Dermis blood vessel endothelial cell (primary cell): ENCODE measurements at places on chromosomes 1 and 21.
A peak's percentile ranks its signal among the peaks of the same experiment; 100 is the strongest.

DNA sequence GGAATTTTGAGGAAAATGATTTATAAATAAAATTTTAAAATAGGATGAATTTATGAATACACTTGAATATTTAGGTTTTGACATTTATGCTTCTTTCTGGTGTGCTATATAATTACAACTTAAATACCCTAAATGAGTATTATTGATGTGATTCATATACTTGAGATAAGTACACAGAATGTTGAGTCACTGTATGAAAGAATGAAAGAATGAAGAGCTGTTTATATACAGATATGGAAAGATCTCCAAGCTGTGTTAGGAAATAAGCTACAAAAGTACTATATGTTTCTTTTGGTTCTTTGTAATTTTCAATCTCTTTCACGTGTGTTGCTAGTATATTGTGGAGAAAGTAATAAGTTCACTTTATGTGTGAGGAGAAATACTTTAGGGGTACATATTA lies 147.2 kb downstream of the RASAL2 start:
- DNase-seq = no peak

DNA sequence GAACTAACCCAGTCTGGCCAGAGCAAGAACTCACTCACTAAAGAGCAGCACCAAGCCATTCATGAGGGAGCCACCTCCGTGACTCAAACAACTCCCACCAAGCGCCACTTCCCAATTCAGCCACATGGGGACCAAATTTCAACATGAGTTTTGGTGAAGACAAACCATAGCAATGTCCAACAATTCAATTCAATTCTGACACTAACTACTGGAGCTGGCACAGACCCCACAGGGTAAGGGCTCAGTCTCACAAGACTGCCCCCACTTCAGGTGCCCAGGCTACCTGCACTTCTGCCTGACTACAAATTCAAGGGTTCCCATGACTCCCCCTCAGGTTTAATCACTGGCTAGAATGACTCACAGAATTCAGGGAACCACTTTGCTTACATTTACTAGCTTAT lies 48.8 kb upstream of the RAP1A start:
- DNase-seq = peak; percentile 27

- DNase-seq = no peak
Observed at GRCh38 chr1:23908453-23909341, 4.5 kb downstream of the CNR2 start.

DNA sequence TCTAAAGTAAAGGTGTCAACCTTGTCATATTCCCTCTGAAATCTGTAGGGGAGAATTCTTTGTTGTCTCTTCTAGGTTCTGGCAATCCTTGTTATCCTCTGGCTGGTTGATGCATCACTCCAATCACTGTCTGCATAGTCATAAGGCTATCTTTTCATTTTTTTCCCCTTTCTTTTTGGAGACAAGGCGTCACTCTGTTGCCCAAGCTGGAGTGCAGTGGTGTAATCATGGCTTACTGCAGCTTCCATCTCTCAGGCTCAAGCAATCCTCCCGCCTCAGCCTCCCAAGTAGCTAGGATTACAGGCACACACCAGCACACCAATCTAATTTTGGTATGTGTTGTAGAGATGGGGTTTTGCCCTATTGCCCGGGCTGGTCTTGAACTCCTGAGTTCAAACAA lies 12.9 kb downstream of the DPYD start:
- no peak for DNase-seq

- no peak for DNase-seq
Observed at GRCh38 chr1:223861904-223862303, 16.2 kb upstream of the TP53BP2 start.

DNA sequence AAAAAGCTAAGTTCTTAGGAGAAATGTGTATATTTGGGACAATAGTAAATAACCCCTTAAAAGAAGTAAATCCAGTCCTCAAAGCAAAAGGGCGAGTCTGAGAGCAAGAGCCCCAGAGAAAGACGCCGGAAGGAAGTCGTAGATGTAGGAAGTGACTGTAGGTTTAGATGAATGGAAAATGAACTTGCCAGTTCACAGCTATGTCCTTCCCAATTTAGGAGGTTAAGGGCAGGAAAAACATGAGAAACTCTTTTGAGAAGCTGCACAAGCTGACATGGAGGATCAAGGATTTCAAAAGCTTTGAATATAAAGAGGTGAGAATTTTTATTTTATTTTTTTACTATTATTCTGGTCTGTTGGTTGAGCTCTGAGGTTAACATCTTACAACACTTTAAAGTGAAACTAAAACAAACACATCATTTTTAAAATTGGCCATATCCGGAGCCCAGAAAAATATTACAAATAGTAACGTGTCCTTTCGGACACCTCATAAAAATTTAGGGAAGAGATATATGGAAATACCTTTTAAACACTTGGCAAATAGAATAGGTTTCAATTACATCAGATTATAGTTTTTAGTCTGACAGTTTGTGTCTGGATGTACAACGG lies 1178.6 kb downstream of the MRPL39 start:
- DNase-seq = no peak

DNA sequence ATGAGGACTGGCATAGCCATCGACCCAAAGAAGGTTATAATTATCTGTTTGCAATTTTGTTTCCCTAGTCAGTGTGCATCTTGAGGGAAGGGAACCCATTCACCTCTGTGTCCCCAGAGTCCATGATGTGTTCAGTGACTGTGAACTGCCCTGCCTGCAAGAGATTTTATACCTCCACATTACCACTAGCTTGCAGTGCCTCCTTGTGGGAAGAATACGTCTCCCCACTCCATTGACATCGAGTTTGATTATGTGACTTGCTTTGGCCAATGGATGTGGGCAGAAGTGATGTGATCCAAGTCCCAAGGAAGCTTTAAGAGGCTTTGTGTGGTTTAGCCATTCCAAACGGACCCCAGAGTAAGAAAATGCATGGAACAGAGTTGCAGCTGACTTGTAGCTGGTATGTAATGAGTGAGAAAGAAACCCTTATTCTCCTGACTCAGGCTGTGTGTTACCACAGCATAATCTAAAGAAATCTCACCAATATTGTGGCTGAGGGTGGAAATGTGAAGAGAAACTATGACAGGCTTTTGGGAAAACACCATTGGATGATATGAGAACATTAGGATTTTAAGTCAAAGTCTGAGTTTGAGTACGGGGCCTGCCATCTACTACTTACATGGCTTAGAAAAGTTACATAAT lies 47.8 kb upstream of the NRDC start:
- peak; percentile 74 for DNase-seq

- DNase-seq = no peak
Observed at GRCh38 chr1:54153535-54154439, 987 bp upstream of the CDCP2 start.

DNA sequence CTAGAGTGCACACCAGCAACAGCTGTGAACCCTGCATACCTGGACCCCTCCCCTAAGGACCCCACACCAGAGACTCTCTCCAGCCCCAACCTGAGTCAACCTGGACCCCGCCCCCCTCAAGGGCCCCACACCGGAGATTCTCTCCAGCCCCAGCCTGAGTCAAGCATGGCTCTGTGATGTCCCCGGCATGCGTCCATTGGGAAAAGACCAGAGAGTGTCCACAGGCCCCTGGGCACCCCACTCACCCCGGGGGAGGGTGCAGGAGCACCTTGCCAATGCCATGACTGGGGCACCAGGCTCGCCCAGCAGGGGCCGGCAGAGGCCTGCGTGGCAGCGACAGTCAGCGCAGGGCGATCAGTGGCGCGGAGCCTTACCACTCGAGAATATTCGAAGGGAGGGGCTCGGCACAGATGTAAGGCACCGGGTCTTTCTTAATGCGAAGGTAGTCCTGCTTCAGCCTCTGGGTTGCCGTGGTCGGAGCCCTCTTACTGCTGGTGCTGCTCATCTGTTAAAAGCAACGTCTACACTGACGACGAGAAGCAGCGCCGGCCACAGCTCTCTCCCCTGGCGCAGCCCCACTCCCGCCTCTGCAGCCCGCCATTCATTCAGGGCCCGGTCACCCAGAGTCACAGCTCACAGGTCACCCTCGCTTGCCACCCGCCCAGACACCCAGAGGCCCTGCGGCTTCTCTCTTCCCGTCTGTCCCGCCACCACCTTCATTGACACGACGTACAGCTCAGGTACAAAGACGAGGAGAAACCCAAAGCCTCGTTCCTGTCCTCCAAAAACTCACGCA lies 6.0 kb downstream of the UBE2J2 start:
- DNase-seq = no peak

GRCh38 chr1:225980005-225980836 lies 18.9 kb downstream of the SDE2 start:
- DNase-seq = no peak

DNA sequence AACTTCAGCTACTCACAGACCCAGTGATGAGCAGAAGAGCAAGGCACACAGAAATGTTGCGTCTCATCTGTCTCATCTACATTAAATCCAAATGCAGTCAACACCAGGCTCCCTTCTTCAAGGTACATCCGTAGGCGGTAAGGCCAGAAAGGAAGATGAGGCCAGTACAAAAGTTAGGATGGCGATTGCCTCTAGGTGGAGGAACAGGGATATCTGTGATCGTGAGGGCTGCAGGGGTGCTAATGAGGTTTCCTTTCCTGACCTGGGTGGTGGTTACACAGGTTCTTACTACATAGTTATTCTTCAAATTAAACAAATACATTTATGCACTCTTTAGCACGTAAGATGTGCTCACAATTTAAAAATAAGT lies 1.4 kb upstream of the MYBPH start:
- DNase-seq = no peak

GRCh38 chr1:233215135-233215760 lies 80.3 kb downstream of the PCNX2 start:
- no peak for DNase-seq

DNA sequence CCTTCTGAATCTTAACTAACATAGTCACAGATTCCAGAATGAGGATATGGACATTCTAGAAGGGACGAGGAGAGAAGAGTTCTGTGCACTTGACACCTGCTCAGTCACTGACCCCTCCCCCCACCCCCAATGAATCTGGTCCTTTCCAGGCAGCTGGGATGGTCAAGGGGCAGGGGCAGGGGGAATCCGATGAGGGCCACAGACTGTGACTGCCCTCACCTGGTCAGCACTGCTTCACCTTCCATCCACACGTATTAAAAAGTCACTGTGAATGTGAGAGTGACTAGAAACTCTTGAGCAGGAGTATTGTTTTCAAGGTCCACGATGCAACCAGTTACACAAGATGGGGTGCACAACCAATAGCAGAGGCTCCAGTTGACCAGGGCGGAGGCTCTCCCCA lies 9.5 kb upstream of the PRAMEF12 start:
- DNase-seq = no peak
